ENCODE measurements at places on chromosomes 16 and 17.
A peak's percentile ranks its signal among the peaks of the same experiment; 100 is the strongest.

- DNase-seq = peak; percentile 46
Observed at GRCh38 chr16:10339777-10340732, 45.8 kb upstream of the ATF7IP2 start.

GRCh38 chr17:30379303-30379902 lies 676 bp downstream of the CPD start:
- DNase-seq = peak; percentile 69

GRCh38 chr17:47967607-47968252 lies 3.2 kb upstream of the CDK5RAP3 start:
- DNase-seq = no peak

DNA sequence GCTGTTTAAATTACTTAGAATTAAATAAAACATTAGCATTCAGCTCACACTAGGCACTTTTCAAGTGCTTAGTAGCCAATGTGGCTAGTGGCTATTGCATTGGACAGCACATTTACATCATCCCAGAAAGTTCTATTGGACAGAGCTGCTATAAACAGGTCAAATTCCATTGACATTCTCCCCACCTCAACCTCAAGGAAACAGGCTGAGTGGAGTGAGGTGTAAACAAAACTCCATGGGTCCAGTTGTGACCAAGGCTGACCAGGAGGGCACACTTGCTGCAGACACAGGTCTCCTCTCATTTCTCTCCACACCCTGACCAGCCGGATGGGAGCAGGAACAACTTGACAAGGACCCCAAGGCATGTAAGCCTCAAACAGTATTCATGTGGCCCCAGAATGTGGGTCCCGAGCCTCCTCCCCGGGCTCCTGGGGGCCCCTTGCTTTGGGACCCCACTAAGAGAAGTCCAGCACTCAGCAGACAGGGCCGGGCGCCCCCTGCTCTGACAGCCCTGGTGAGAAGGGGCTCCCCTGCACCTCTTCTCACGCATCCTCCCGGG lies 488 bp downstream of the C17orf113 start:
- no peak for DNase-seq

- DNase-seq = peak; percentile 66
Observed at GRCh38 chr17:80252871-80253270, 7.8 kb upstream of the RNF213 start.

DNA sequence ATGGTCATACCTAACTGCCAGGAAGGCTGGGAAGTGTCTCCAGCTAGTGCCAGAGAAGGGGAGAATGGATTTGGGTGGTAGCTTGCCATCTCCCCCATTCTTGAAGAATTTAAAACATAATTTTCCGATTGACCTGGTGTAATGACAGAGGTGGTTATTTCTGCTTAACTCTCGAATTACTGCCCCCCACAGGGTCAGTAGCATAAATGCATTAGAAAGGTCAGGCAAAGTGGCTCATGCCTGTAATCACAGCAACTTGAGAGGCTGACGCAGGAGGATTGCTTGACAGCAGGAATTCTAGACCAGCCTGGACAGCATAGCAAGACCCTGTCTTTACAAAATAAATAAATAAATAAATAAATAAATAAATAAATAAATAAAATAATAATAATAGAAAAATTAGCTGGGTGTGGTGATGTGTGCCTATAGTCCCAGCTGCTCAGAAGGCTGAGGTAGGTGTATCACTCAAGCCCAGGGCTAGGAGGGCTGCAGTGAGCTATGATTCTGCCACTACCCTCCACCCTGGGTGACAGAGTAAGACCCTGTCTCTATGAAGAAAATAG lies 27.5 kb downstream of the TMC7 start:
- no peak for DNase-seq

DNA sequence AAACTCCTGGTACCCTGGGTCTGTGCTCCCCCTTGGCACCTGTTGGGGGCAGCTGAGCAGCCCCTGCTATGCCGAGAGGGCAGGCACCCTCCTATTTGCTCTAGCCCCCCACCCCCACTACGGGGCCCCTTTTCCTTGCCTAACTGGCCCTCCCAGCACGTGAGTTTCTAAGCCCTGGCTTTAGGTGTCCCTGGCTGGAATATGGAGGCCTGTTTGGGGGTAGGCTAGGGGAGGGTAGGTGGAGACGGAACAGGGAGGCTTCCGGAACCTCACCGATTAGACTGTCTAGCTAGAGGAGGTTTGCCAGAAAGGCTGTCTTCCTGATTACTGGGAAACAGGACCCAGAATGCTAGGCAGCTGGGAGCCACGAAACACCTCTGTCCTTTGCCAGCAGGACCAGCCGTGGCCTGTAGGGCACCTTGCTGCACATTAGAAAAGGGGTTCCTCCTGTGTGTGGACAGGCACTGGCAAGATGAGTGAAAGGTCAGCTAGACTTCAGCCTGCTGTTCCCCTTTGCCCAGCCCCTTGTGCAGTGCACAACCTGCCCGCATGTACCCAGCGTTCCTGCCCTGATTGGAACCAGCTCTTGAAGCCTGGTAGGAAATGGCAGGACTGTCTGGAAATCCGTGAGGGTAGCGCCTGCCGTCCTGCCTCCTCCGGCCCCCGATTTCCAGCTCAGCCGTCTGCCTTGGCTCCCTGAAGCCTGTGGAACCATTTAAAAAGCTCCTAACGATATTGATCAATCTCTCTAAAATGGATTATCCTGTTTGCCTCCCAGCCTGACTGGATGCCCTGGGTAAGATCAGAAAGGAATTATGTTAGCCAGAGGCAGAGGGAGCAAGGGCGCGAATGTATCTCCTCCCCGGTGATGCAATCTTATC lies 83.4 kb upstream of the GSE1 start:
- peak; percentile 27 for DNase-seq

- no peak for DNase-seq
Observed at GRCh38 chr17:4105232-4105631, 37.6 kb downstream of the ZZEF1 start.

GRCh38 chr16:8958344-8959167 lies 5.2 kb downstream of the USP7 start:
- DNase-seq = peak; percentile 25

- DNase-seq = peak; percentile 30
Observed at GRCh38 chr17:34398990-34399389, 36.0 kb upstream of the CCL1 start.

DNA sequence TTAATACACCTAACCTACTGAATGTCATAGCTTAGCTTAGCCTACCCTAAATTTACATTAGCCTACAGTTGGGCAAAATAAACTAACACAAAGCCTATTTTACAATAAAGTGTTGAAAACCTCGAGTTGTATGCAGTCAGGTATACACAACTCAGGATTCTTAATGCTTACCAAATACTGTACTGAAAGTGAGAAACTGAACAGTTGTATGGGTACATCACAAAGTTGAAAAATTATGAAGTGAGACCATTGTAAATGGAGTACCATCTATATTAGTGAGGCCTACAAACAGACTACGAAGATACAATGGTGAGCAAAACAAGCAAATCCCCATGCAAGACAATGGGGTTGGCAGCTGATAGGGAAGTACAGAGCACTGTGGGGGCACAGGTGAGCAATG lies 79.7 kb downstream of the VAT1L start:
- no peak for DNase-seq

DNA sequence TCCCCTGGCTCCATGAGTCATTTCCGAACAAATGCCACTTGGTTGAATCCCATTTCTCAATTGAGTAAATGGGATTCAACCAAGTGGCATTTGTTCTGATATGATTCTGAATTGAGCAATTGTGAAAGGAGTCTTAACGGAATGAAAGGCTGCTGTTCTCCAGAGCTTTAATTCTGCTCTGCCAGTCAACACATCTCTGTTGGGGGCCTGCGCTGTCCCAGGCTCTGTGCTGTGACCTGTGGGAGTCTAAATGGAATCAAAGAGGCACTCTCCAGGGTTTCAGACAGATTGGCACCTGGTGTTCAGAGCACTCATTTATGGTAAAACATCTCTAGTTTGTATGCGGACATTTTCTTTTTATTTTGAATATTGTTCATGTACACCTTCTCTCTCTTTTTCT lies 126.2 kb downstream of the WSCD1 start:
- no peak for DNase-seq

- DNase-seq = no peak
Observed at GRCh38 chr17:66488864-66489263, 186.5 kb downstream of the PRKCA start.

GRCh38 chr16:27253526-27253930 lies 15.0 kb downstream of the NSMCE1 start:
- DNase-seq = no peak

Measured in erythroblast (primary cell).